ENCODE measurements at places on chromosomes 4 and X. TPM values are rescaled to one million over a fixed set of nuclear protein-coding genes. Genes with fewer than 3 reads are reported as not detected.

DNA sequence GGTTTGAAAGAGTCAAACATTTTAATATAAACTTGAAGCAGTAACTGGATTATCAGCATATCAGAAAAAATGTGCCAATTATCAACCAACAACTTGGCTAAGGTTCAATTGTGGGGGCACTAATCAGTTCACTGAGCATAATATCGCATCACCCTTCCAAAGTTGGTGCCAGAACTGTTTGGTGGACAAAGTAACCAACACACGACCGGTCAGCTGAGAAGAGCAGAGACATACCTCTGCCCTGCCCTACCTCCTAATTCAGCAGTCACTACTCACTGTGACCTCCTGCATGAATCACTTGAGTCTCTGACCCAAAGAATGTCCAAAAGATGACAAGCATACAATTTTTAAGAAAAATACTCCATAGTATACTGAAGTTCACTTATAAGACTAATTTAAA, 53.2 kb downstream of the TSPAN5 start:
- H3K27me3 ChIP-seq = no peaks in the 10 kb centered on the region
- DNase-seq = no peak
- H3K4me1 ChIP-seq = peaks cover 3% of the 10 kb centered on the region
- no peak overlapping the region for H3K27ac ChIP-seq

- DNase-seq = no peak
- no peak overlapping the region for H3K4me3 ChIP-seq
- no peaks in the 10 kb centered on the region for H3K4me1 ChIP-seq
- peaks cover 22% of the 10 kb centered on the region for H3K27me3 ChIP-seq
- no peaks in the 10 kb centered on the region for H3K36me3 ChIP-seq
- no peak overlapping the region for H3K27ac ChIP-seq
Observed at GRCh38 chr4:4254666-4255065, 6.6 kb upstream of the TMEM128 start.

- DNase-seq = no peak
- H3K27me3 ChIP-seq = no peaks in the 10 kb centered on the region
- H3K4me1 ChIP-seq = no peaks in the 10 kb centered on the region
- H3K27ac ChIP-seq = no peak overlapping the region
- H3K4me3 ChIP-seq = no peak overlapping the region
- no peaks in the 10 kb centered on the region for H3K36me3 ChIP-seq
Observed at GRCh38 chrX:120145295-120145925, 13.0 kb upstream of the RHOXF2 start.

DNA sequence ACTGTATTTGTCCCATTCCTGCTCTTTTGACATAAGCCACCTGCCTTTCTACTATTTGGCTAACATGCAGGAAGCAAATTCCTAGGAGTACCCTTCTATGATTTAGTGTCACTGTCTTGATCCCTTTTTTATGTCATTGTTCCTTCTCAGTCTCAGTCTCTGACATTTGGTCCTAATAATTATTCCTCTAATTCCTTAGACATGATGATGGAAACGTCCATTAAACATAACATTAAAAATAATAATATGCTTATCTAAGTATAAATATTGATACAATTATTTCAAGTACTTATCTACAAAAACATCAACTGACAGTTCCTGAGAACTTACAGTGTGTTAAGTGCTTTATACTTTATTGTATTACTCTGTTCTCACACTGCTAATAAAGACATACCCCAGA, 857.0 kb upstream of the LCORL start:
- DNase-seq = no peak
- H3K4me1 ChIP-seq = no peaks in the 10 kb centered on the region
- H3K27me3 ChIP-seq = no peaks in the 10 kb centered on the region
- H3K36me3 ChIP-seq = no peaks in the 10 kb centered on the region
- no peak overlapping the region for H3K4me3 ChIP-seq

DNA sequence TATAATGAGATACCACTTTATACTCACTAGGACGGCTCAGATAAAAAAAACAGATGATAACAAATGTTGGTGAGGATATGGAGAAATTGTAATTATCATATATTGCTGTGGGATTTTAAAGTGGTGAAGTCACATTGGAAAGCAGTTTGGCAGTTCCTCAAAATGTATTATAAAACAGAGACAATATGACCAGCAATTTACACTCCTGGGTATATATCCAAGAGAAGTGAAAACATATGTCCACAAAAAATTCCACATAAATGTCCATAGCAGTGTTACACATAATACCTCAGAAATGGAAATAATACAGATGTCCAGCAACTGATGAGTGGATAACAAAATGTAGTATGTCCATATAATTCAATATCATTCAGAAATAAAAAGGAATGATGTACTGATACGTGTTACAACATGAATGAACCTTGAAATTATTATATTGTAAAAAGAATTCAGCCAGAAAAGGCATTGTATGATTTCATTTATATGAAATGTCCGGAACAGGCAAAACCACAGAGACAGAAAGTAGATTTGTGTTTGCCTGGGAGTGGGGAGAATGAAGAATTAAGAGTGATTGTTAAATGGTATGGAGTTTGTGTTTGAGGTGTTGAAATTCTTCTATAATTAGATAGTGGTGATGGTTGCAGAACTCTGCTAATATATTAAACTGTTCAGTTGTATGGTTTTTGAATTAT, 220.9 kb downstream of the SLC7A11 start:
- no peak overlapping the region for H3K4me3 ChIP-seq
- H3K36me3 ChIP-seq = no peaks in the 10 kb centered on the region
- DNase-seq = no peak
- no peak overlapping the region for H3K27ac ChIP-seq
- H3K4me1 ChIP-seq = no peaks in the 10 kb centered on the region
- H3K27me3 ChIP-seq = no peaks in the 10 kb centered on the region

MAN2B2 gene
- 17.3 TPM for total RNA-seq

Data from endodermal cell (in vitro differentiated cells).